ENCODE measurements at places on chromosomes 11 and 22.

DNA sequence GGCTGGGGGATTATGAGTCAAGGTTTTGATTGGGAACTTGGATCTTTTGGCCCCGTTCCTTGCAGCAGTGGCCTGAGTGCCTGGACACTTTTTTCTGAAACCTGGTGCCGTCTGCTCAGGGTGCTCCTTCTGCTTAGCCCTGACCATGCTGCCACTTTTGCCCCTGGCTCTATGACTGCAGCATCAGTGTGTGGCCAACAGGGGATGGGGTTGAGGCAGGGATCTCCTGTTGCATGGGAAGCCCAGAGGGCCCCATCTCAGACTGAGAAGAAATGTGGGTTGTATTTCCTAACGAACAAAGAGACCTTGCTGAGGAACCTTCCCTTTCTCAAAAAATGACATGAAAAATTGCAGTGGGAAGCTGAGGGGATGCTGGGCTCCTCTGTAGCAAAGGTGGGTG lies 18.7 kb downstream of the POU2F3 start:
- peak; percentile 53 for DNase-seq

- peak; percentile 50 for DNase-seq
Measured at GRCh38 chr11:46382646-46383403, 1.4 kb downstream of the MDK start.

DNA sequence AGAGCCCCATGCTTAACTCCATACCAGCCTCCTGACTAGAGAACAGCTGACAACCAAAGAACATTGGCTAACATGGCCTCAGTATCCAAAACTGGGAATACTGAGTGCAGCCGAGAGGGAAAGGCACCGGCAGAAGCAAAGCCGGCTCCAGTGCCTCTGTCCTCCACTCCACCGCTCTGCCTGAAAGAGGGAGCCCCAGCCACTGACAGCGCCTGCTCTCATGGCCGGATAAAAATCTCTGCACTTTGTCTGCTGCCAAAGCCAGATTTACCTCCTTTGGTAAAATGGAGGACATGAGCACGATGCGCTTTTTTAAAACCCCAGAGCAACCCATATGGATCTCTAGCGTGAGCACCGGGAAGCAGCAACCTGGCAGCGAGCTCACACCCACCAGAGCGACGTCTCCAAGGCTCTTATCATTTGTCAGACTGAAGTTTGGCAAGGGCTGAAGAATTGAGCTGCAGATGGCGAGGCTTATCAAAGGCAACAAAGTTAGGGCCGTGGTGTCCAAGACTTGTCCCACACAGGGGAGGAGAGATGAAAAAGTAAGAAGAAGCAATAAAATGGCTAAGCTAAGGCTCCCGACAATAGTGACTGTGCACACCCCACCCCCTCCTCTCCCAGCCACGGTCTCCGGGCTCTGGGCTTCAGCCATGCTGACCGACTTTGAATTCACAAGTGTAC lies 71.4 kb downstream of the EFCAB6 start:
- no peak for DNase-seq

DNA sequence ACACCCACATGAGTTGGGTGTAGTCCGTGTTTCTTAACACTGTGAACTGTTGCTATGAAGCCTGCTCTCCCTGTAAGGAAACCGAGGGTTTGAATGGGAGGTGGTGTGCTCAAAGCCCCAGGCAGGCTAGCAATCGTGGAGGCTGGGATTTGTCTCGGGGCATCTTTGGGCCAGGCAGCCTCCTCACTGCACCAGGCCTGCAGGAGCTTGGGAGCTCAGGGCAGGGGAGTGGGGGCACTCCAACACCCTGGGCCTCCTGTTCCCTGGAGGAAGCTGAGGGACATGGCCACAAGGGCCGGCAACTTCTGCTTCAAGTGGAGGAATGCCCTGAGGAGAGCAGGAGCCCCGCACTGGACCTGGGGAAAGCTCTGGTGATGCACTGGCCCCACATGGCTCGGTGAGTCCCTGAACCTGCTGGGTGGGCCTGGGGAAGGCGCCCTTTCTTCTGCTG lies 164.7 kb upstream of the B3GAT1 start:
- no peak for DNase-seq

GRCh38 chr22:29762263-29762662 lies 4.5 kb downstream of the ZMAT5 start:
- no peak for DNase-seq

All from NCI-H526 treated with DMSO at 0.1 percent for 48 hours (cell line).